ENCODE measurements at places on chromosomes 16 and 17. TPM values are rescaled to one million over a fixed set of nuclear protein-coding genes. Genes with fewer than 3 reads are reported as not detected.

GRCh38 chr16:65142276-65142675 is 20.4 kb upstream of the CDH11 start:
- DNase-seq, result no peak

- no peak for DNase-seq
Measured at GRCh38 chr17:40417258-40417608, 463 bp downstream of the TOP2A start.

DNA sequence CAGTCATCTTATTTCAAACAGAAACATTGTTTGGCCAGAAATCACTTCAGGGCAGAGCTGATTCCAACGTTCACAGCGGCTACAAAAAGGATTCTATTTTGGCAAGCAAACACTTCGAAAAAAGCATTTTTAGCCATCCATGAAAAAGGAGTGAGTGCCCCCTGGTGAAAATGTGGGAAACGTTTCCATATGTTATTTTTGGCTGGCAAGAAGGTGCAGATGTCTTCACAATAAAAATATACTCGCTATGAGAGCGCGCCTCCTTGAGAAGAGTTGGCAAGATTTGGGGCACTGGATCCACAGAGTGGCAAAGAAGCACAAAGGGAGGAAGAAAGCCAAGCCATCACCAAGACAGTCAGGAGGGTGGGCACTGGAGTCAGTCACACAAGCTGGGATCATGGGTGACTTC is 191.1 kb downstream of the CHD9NB start:
- DNase-seq, result peak; percentile 13

GRCh38 chr16:11621920-11622651 is 35.4 kb upstream of the LITAF start:
- no peak for DNase-seq

DNA sequence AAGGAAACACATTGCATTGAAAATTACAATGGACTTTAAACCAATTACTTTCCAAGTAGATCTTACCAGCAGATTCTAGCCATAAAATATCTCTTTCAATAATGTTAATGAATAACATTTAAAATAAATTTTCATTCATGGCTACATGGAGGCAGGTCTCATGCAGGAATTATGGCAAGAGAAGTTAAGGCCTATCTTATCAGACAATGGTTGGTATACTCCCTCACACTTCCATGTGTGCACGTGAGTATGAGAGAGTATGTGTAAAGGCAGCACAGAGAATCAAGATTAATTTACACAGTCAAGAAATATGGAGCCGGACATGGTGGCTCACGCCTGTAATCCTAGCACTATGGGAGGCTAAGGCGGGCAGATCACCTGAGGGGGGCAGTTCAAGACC is 76.5 kb downstream of the HELZ start:
- DNase-seq, result no peak

GRCh38 chr16:84323606-84324005 is 28.9 kb downstream of the WFDC1 start:
- DNase-seq, result no peak

GRCh38 chr17:6420173-6420641 is 14.7 kb downstream of the AIPL1 start:
- DNase-seq, result no peak

DNA sequence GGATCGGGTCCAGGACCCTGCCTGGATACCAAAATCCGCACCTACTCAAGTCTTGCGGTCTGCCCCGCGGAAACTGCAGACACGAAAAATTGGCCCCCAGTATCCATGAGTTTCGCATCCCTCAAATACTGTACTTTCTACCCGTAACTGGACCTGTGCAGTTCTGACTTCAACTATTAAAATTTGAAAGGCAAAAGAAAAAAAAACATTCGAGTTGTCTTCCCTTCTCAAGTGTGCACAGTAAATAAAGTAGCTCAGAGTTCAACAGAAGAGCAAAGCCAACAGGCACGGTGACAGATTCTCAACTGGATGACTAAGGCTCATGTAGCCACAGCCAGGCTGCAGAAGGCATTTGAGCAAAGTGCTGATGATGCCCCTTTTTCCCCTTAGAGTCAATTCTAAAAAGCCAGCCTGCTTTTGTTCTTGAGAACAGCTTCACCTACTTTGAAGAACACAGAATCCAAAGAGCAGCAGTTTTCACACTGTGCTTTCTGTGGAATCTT is 32.5 kb downstream of the MARF1 start:
- no peak for DNase-seq

DNA sequence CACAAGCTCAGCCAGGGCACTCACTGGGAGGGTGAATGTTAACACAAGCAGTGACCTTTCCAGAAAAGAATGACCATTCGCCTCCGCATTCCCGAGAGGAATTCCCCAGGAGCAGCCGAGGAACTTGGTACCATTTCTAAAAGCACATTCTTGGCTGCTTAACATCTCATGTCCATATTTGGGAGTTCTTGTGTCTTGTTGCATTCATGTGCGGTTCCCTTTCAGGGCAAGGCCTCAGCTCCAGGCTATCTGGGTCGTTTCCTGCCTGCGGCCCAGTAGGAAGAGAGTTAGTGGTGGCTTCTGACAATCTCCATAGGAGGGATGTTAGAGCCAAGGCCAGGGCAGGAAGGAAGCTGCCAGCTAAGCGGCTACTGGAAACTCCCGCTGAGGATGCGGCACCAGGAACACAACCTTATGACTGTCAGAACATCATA is 27.8 kb upstream of the MEAK7 start:
- peak; percentile 62 for DNase-seq

DNA sequence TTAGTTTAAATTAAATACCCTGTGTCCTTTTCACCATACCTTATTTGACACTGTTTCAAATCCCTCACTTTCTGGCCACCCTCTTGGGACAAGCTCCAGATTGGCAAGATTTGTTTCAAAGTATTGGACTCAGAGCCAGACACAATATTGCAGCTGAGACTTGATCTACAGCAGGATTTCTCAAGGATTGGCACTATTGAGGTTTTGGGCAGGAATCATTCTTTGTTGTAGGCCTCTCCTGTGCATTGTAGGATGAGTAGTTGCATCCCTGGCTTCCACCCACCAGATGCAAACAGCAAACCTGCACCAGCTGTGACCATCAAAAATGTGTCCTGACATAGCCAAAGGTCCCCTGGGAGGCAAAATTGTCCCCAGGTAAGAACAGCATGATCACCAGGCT is 181.2 kb downstream of the CHD9NB start:
- no peak for DNase-seq

DNA sequence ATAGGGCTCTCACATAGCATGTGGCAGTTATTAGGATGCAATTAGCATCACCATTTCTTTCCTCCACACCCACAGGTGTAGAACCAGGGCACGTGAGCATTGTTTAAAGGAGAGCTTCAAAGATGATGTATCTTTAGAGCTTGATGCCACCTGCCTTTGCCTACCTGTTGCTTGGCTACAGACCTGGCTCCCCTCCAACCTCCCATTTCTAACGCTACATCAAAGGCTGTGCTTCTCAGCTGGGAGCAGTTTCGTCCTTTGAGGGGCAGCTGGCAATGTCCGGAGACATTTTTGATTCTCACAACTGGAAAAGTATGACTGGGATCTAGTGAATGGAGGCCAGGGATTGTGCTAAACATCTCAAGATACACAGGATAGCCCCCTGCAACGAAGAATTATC is 78.5 kb upstream of the CLEC3A start:
- DNase-seq, result no peak

GRCh38 chr17:64020056-64020766 is at the start of gene ICAM2:
ICAM2 (minus strand) TSS chr17:64020633; CDS start chr17:64006691, 13,942 bp downstream.
- peak; percentile 77 for DNase-seq

- DNase-seq, result no peak
Measured at GRCh38 chr16:73265124-73265837, 217.4 kb upstream of the ZFHX3 start.

GRCh38 chr17:43878260-43879175 is 28.8 kb downstream of the MPP2 start:
- DNase-seq, result peak; percentile 77

GRCh38 chr17:82424001-82424862 is 5.8 kb upstream of the OGFOD3 start:
- DNase-seq, result no peak

DNA sequence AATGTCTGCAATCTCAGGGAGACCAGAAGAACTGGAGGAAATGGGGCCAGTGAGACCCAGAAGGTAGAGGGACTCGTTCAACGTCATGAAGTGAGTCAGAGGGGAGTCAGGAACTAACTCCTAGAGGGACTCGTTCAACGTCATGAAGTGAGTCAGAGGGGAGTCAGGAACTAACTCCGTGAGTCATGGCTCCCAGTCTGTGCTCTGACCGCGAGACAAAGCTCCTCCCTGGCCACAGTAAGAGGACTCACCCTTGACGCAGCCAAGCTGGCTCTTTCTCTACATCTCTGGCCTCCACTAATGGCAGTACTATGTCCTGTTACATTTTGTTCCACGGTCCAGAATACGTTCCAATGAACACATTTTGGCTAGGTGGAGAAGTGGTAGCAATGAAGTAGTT is 902.5 kb downstream of the KCNJ2 start:
- no peak for DNase-seq

DNA sequence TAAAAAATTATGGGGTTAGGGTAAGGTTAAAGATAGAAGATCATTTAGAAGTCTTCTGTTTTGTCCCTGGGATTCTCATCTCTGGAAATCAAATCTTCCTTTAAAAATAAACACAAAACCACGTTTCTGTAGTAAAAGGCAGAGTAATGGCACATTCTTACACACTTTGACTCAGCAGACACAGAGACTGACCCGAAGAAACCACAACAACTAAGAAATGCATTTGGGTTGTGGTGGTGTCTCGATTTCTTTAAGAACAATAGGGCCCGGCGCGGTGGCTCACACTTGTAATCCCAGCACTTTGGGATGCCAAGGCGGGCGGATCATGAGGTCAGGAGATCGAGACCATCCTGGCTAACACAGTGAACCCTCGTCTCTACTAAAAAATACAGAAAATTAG is 54.9 kb upstream of the MYH10 start:
- no peak for DNase-seq

GRCh38 chr17:14805348-14805747 is 459.8 kb downstream of the PMP22 start:
- DNase-seq, result no peak

GRCh38 chr16:74710401-74710800 is 9.7 kb upstream of the MLKL start:
- no peak for DNase-seq

DNA sequence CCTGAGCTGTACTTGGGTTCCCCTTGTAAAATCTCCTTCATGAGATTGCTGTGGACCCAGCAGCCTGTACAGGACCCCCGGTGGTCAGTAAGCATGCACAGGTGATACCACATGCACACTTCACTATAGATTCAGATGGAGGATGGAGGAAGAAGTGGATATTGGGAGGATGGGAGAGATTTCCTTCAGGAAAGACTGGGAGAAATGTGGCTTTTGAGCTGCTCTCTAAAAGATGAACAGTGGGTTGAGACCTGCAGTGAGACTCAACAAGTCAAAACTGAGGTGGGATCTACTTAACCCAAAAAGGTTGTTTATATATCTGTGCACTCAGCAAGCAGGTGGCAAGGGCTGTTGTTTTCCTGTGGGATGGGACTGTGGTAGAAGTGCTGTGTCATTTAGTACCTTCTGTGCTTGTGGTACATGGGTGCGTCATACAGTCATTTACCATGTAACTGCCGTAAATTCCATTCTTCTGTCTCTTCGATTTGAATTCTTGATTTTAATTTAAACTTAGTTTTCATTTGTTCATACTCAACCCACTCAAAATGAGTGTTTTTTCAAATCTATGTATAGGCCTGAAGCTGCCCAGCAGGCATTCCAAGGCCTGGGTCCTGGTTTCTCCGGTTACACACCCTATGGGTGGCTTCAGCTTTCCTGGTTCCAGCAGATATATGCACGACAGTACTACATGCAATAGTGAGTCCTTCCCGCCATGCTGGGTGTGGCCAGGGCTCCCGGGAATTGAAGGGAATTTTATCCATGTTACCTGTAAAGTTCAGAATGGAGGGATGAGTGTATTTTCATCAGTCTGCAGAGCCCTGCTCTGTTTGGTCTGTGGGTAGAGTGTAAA is 6.9 kb downstream of the HERPUD1 start:
- DNase-seq, result no peak

- DNase-seq, result no peak
Measured at GRCh38 chr17:37176723-37177122, 199.1 kb upstream of the C17orf78 start.

DNA sequence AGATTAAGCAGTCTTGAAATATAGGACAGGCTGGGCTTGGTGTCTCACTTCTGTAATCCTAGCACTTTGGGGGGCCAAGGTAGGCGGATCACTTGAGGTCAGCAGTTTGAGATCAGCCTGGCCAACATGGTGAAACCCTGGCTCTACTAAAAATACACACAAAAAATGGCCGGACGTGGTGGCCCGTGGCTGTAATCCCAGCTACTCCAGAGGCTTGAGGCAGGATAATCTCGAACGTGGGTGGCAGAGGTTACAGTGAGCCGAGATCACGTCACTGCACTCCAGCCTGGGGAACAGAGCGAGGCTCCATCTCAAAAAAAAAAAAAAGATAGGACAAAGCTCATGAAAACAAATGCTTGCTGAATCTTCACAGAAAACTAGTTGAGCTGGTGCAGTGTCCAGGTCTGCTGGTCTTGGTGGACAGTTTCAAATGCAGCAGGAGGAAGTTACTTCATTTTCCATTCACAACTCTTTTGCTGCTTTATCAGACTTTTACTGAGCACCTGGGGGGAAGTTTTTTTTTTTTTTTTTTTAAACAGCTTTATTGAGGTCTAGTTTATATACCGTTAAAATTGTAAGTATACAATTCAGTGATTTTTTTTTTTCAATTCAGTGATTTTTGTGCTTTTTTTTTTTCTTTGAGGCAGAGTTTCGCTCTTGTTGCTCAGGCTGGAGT is 45.2 kb downstream of the SNX29 start:
- no peak for DNase-seq

DNA sequence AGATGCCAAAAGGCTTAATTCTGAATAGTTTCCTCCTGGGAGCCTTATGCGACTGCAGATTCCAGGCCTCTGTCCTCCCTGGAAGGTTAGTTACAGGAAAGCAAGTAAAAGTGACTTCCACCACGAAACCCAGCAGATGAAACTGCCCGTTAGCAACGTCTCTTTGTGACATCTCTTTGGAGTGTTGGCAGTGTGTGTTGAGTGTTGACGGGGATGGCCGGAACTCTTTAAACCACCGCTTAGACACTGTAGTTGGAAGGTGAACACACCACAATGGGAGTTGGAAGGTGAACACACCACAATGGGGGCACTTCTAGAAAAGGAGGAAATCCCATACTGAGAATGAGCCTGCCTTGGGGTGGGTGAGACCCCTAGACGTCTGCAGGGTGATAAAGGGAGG is 858 bp downstream of the SKAP1 start:
- DNase-seq, result no peak

OTOA gene
- total RNA-seq, result 0.46 TPM

KRTAP9-8 gene
- total RNA-seq, result not detected

LGALS9B gene
- 10.9 TPM for total RNA-seq

EEF2K gene
- 30.2 TPM for total RNA-seq

SRP68 gene
- 69.8 TPM for total RNA-seq

ZNF469 gene
- total RNA-seq, result 3.7 TPM

WNT9B gene
- 0.14 TPM for total RNA-seq

SRCIN1 gene
- total RNA-seq, result 4.5 TPM

ADAP2 gene
- 21.7 TPM for total RNA-seq

RPL19 gene
- total RNA-seq, result 1,121 TPM

Data from mucosa of gallbladder (tissue), 1 donor.